ENCODE measurements at places on chromosomes 1 and 21.

- no peak for DNase-seq
These were observed 18.5 kb upstream of the BTG3 start for GRCh38 chr21:17631195-17631594.

DNA sequence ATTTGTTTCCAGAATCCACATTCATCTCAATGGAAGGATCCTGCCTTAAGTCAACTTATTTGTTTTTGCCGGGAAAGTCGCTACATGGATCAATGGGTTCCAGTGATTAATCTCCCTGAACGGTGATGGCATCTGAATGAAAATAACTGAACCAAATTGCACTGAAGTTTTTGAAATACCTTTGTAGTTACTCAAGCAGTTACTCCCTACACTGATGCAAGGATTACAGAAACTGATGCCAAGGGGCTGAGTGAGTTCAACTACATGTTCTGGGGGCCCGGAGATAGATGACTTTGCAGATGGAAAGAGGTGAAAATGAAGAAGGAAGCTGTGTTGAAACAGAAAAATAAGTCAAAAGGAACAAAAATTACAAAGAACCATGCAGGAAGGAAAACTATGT is 2.6 kb downstream of the GADD45A start:
- peak; percentile 92 for DNase-seq

DNA sequence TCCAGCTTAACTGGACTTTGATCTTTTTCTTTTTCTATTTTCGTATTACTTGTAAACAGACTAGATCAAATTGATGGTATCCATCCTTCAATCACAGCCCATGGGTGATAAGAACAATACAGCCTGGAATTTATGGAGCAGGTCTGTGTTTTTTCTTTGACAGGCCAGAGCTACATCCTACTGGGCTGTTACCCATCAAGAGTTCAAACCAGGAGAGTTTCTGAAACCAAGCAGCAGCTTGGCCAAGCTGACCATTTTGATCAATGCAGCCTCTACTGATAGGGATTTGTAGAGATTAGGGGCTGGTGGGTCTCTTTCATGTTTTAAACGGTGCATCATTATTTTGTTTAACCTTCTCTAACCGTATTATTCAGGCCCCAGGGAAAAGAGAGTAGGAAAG is 24.3 kb upstream of the CCDC190 start:
- DNase-seq: no peak

DNA sequence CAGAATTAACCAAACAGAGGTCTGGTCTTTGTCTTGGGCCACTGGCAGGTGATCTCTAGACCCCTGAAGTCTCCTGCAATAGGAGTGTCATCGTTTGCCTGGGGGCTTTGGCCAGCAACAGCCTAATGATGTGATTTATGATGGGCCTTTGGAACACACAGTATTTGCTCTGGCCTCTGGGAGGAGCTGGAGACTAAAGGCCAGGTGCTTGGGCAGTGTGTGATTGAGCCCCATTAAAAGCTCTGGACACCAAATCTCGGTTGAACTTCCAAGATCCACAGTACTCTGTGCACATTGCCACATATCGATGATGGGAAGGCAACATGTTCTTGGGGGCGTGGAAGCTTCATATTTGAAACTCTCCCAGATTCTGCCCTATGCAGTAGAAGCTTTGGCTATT is 32.0 kb upstream of the TLR5 start:
- DNase-seq: no peak

- DNase-seq: no peak
These were observed 9.5 kb downstream of the LSS start for GRCh38 chr21:46218906-46219590.
